NCI-H2107 (cell line): ENCODE measurements at places on chromosomes 12 and 14.

GRCh38 chr12:60394665-60395064 is 798.8 kb downstream of the SLC16A7 start:
- DNase-seq: no peak

DNA sequence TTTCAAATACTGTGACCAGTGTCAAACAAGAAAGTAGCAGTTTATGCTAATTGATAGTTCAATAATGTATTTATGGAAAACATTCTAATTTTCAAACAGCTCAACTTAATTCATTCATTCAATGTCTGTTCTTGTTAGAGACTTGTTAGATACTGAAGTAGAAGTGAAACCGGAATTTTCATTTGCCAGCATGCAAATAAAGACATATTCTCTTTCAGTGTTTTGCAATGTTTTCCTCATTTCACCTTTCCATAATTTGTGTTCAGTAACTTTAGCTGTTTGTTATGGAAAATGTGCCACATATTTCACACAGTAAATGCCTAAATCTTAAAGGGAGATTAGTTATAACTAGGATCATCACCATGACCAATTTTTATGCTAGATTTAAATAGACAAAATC is 21.2 kb downstream of the TAS2R50 start:
- no peak for DNase-seq

- no peak for DNase-seq
Observed at GRCh38 chr12:130104571-130105106, 57.6 kb upstream of the FZD10 start.

GRCh38 chr14:95660651-95661515 is 25.3 kb upstream of the TCL1B start:
- DNase-seq: no peak

- DNase-seq: peak; percentile 46
Observed at GRCh38 chr12:47882781-47883546, 21.8 kb downstream of the VDR start.

DNA sequence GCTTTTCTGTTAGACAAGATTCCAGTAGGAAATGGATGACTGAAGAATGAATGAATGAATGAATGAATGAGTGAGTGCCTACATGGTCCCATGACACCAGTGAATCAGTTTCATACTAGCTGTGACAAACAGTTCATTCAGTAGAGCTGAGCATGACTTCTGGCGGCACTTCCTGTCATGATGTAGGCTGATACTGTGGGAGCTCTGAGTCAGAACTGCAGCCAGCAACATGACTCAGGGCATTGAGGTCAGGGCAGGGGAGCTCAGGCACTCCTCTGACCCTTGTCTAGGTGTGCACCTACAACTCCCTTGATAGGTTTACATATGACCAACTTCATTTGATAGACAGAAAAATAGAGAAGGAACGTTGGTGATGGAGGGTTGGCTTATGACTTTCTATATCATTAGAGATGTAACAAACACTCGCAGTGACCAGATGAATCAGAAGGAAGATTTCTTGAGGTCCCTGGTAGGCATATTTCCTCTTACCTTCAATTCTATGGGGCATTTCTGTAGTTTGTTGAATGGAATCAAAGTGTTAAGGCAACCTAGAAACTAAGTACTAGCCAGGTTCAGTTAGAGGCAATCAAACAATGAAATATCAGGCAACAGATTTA is 139.3 kb upstream of the ARHGAP5 start:
- no peak for DNase-seq

GRCh38 chr12:79881351-79881750 is 53.5 kb downstream of the PPP1R12A start:
- DNase-seq: no peak

DNA sequence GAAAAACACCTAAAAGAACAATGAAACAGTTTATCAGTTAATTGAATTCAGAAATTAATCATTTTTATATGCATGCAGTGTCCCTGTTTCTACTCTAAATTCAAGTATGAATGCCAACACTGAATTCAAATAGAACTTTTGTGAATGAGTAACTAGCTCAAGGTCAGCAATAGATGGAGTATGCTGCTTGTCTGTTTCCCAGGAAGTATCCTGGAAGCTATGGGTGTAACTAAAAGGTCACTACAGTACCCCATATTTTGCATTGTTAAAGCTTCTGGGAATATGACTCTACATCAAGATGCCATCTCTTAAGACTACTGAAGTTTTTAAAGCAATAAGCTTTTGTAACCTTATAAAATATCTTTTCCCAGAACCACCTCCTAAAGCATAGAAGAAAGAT is 681.4 kb upstream of the FBXO33 start:
- no peak for DNase-seq

DNA sequence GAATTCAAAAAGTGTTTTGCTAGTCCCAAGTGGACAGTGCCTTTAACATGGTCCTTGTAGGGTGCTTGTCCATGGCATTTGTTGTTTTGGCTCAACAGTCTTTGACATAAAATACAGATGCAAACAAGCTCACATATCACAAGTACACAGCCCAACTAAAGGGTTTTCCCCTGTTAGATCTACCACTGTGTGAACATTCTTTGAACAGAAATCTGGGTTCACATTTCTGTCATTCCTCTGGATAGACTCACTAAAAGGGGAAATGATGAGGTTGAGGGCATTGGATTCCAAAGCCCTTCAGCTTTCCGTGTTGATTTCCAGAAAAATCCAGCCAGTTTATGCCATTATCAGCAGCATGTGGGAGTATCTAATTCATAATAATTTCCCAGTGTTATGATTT is 54.1 kb downstream of the EP400 start:
- DNase-seq: no peak
